Activated CD8-positive, alpha-beta T cell treated with anti-CD3 and anti-CD28 coated beads for 36 hours (primary cell): ENCODE measurements at places on chromosomes 2 and 18. TPM values are rescaled to one million over a fixed set of nuclear protein-coding genes. Genes with fewer than 3 reads are reported as not detected.

Gene FARP2
- total RNA-seq = 31.9 TPM

DNA sequence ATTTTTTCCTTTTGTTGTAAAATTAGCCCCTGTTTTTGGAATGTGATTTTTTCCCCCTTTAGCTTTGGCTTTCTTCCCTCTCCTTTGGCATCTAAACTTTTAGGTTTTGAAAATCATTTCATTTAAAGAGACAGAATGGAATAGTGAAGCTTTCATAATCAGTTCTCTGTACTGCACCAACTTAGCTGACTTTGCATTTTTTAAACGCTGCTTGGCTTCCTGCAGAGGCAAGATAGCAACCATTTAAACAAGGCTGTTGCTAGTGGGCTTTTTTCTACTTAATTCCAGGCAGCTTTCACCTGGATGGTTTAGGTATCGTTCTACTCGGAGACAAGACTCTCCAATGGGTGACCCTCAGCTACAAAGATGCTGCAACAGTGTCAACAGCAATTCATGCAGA is 267.9 kb upstream of the PKDCC start:
- H3K27ac ChIP-seq = no peak overlapping the region
- no peak overlapping the region for H3K4me3 ChIP-seq

DNA sequence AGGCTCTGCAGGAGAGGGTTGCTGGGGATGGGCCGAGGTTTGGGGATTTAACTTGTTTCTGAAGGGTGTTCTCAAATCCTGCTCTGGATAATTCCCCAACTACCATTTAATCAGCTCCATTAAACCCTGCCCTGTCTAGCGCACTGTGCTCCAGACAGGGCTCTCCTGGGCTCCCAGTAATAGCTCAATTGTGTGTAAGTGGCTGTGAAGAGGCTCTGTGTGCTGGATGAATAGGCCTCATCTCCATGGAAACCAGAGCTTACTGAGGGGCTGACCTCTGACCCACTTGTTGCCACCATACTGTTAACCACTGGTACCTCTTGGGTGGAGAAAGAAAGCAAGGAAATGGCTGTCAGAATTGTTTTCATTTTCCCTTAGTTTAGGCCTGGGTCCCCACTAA is 92.9 kb downstream of the TGOLN2 start:
- no peak for DNase-seq
- no peak overlapping the region for H3K27ac ChIP-seq
- no peaks in the 10 kb centered on the region for H3K4me1 ChIP-seq
- H3K27me3 ChIP-seq = peaks cover 16% of the 10 kb centered on the region

DNA sequence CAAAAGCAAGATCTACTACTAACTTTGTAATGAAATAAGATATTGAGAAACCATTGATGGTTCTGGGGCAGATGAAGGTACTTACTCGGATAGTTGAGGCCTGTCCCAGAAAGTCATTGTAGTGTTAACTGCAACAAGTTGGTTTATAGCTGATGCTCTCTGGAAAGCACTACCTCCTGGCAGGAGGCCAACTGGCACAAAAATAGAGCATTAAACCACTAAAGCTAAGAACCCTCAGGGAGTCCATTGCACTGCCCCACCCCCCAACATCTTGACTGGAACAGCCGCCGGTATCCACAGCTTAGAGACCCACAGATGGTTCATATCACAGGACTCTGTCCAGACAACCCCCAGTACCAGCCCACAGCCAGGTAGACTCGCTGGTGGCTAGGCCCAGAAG is 552.5 kb upstream of the CRIM1 start:
- H3K4me3 ChIP-seq = no peak overlapping the region
- no peaks in the 10 kb centered on the region for H3K4me1 ChIP-seq
- H3K27ac ChIP-seq = no peak overlapping the region
- no peaks in the 10 kb centered on the region for H3K27me3 ChIP-seq
- no peaks in the 10 kb centered on the region for H3K36me3 ChIP-seq

DNA sequence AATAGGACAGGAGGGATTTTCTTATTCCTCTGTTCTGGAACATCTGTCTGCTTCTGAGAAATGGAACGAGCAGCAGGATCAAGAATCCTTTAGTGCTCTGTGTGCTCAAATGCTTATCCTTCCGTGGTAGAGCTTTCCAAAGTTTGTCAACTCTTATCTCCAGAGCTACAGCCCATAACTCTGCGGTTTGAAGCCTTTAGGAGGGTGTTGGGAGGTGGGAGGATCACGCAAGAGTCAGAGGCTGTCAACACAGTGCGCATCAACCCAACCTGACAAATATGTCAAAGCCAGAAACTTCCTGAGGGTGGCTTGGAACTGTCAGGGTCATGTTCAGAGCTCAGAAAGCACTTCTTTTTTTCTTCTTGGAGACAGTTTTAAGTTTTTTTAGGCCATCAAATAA is 95.9 kb downstream of the CRIM1 start:
- H3K4me3 ChIP-seq = no peak overlapping the region
- H3K27ac ChIP-seq = no peak overlapping the region
- no peaks in the 10 kb centered on the region for H3K27me3 ChIP-seq
- H3K36me3 ChIP-seq = no peaks in the 10 kb centered on the region
- DNase-seq = no peak

DNA sequence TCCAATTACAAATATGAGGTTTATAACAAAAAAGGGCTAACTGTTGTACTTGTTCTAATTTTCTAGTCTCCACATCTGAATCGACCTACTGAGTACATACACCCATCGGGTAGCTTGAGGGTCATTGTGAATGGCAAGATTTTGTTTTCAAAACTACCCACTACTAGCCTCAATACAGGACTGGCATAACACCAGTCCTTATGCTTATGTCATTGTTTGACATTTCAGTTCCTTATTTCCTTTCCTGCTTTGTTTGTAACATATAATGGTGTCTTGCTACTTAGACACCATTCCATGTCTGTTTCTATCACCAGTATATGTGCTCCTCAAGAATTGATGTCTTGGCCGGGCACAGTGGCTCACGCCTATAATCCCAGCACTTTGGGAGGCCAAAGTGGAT is 86.0 kb downstream of the EPHA4 start:
- no peaks in the 10 kb centered on the region for H3K27me3 ChIP-seq
- DNase-seq = no peak
- no peak overlapping the region for H3K4me3 ChIP-seq
- H3K4me1 ChIP-seq = no peaks in the 10 kb centered on the region

GRCh38 chr2:239400596-239401066 is at the start of gene HDAC4:
Gene HDAC4, minus strand, starts transcription at chr2:239401020. Its CDS starts 48,321 bp downstream, at chr2:239352699.
- peaks cover 10% of the 10 kb centered on the region for H3K36me3 ChIP-seq
- DNase-seq = no peak
- no peaks in the 10 kb centered on the region for H3K27me3 ChIP-seq
- peaks cover 32% of the 10 kb centered on the region for H3K4me1 ChIP-seq

DNA sequence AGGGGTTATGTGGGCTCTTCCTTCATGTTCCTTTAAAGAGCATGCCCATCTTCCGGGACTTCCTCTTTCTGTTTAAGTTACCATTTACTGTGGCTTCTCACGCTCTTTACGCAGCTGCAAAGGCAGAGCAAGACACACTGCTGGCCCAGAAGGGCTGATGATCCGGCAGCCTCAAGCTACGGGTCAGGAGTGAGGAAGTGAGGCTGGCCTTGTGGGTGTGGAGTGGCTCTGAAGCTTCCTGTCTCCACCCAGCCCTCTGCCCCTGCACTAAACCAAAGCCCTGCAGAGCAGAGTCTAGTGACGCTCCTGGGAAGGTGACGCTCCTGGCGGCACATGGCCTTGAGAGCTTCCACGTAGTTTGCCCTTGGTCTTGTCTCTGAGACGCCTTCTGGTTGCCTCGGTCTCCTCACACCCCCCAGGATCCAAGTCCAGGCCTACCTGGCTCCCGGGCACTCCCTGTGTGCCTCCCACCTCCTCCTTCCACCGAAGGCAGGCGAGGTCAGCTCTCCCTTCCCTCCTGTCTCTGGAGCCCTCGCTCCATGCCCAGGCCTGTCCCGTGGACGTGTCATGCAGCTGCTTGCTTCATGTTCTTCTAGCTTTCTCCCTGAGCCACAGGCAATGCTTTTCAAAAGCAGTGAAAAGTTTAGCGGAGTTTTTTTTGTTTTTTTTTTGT is 50.3 kb downstream of the ARL4C start:
- H3K4me1 ChIP-seq = peaks cover 71% of the 10 kb centered on the region
- peak overlapping the region; percentile 94 for H3K27ac ChIP-seq
- DNase-seq = peak; percentile 90
- peak overlapping the region; percentile 55 for H3K4me3 ChIP-seq
- peaks cover 56% of the 10 kb centered on the region for H3K36me3 ChIP-seq

GRCh38 chr2:240819126-240819857 is 727 bp downstream of the KIF1A start:
- DNase-seq = no peak
- peaks cover 12% of the 10 kb centered on the region for H3K4me1 ChIP-seq

GRCh38 chr2:235901243-235901642 is 266.9 kb downstream of the GBX2 start:
- no peaks in the 10 kb centered on the region for H3K36me3 ChIP-seq
- H3K27ac ChIP-seq = no peak overlapping the region
- H3K4me1 ChIP-seq = no peaks in the 10 kb centered on the region
- no peak for DNase-seq
- H3K27me3 ChIP-seq = peaks cover 11% of the 10 kb centered on the region

- H3K4me1 ChIP-seq = no peaks in the 10 kb centered on the region
- H3K36me3 ChIP-seq = no peaks in the 10 kb centered on the region
- H3K4me3 ChIP-seq = no peak overlapping the region
- no peaks in the 10 kb centered on the region for H3K27me3 ChIP-seq
- DNase-seq = no peak
These were observed 1136.0 kb downstream of the LRP1B start for GRCh38 chr2:140994856-140995255.

DNA sequence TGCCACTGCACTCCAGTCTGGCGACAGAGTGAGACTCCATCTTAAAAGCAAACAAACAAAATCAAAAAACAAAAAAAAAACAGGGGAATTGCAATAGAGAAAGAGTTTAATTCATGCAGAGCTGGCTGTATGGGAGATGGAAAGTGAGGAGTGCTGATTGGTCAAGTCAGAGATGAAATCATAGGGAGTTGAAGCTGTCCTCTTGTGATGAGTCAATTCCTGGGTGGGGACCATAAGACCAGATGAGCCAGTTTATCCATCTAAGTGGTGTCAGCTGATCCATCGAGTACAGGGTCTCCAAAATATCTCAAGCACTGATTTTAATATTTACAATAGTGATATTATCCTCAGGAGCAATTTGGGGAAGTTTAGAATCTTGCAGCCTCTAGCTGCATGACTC is 45.3 kb downstream of the FRZB start:
- DNase-seq = no peak
- no peaks in the 10 kb centered on the region for H3K4me1 ChIP-seq
- no peak overlapping the region for H3K27ac ChIP-seq
- H3K36me3 ChIP-seq = no peaks in the 10 kb centered on the region

- no peak overlapping the region for H3K4me3 ChIP-seq
- DNase-seq = no peak
- H3K27me3 ChIP-seq = peaks cover 1% of the 10 kb centered on the region
- no peaks in the 10 kb centered on the region for H3K36me3 ChIP-seq
- no peaks in the 10 kb centered on the region for H3K4me1 ChIP-seq
These were observed 81.9 kb downstream of the ADCYAP1 start for GRCh38 chr18:986552-986951.

DNA sequence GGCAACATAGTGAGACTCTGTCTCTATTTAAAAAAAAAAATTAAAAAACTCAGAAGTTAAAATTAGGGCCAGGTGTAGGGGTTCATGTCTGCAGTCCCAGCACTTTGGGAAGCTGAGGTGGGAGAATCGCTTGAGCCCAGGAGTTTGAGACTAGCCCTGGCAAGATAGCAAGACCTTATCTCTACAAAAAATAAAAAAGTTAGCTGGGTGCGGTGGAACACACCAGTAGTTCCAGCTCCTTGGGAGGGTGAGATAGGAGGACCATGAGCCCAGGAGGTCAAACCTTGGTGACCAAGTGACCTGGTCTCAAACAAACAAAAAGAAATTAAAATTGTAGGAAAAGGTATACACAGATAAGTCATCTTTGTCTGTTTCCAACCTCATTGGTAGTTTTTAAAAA is 11.3 kb downstream of the TTLL4 start:
- H3K36me3 ChIP-seq = peaks cover 20% of the 10 kb centered on the region
- no peak overlapping the region for H3K4me3 ChIP-seq
- H3K4me1 ChIP-seq = peaks cover 23% of the 10 kb centered on the region

GRCh38 chr2:241542278-241542605 is 16.3 kb upstream of the BOK start:
- H3K4me1 ChIP-seq = peaks cover 3% of the 10 kb centered on the region
- no peak for DNase-seq
- peaks cover 26% of the 10 kb centered on the region for H3K27me3 ChIP-seq
- H3K27ac ChIP-seq = no peak overlapping the region
- no peak overlapping the region for H3K4me3 ChIP-seq

DNA sequence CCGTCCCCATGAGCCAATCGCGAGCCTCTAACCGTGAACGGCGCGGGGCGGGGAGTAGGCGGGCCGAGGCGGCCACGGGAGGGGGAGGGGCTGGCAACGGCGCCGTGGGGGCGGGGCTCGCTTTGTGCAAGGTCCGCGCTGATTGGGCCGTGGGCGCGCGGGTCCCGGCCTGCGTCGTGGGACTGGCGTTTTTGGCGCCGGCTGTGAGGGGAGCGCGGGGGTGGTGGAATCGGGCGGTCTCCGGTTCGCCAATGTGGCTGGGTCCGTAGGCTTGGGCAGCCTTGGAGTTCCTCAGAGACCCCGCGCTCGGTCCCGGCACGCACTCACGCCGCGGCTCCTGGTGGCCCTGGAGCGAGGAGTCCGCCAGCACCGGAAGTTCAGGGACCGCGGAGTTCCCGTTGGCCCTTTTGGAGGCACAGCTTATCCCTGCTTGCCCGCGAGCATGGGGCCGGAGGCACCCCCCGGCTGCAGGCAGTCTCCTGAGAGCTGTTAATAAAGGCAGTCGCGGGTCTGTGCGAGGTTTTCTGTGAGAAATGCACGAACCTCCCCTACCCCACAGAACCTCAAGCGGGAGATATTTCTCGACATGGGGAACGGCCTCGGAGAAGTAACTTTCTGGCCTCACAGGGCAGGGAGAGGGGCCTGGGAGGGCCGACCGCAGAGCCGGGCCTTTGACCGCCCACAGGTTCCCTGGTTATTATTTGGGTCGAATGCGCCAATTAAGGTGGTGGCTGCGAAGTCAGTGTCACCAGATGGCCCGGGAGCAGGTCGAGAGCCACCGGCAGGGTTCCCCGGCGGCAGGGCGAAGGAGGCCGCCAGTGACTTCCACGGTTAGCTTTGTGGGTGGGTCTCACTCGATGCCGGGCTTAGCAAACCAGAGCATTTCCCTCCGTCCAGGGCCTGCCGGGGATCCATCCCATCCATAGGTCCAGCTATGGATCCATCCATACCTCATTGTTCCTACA is 574 bp upstream of the NCL start:
- H3K36me3 ChIP-seq = peaks cover 43% of the 10 kb centered on the region
- peak; percentile 99 for DNase-seq
- peaks cover 37% of the 10 kb centered on the region for H3K4me1 ChIP-seq
- peak overlapping the region; percentile 98 for H3K27ac ChIP-seq
- no peaks in the 10 kb centered on the region for H3K27me3 ChIP-seq

- no peak overlapping the region for H3K27ac ChIP-seq
- H3K4me3 ChIP-seq = no peak overlapping the region
- no peaks in the 10 kb centered on the region for H3K36me3 ChIP-seq
- H3K27me3 ChIP-seq = no peaks in the 10 kb centered on the region
These were observed 163.3 kb downstream of the SMAD7 start for GRCh38 chr18:48787203-48788151.

- DNase-seq = no peak
- H3K27ac ChIP-seq = no peak overlapping the region
- H3K27me3 ChIP-seq = no peaks in the 10 kb centered on the region
- H3K4me3 ChIP-seq = no peak overlapping the region
These were observed 21.9 kb upstream of the CERS6 start for GRCh38 chr2:168434146-168434545.

GRCh38 chr2:157897106-157897971 is 21.2 kb upstream of the ACVR1 start:
- H3K27ac ChIP-seq = peak overlapping the region; percentile 100
- peaks cover 3% of the 10 kb centered on the region for H3K36me3 ChIP-seq
- no peaks in the 10 kb centered on the region for H3K27me3 ChIP-seq
- peak; percentile 64 for DNase-seq
- H3K4me3 ChIP-seq = peak overlapping the region; percentile 73
